ENCODE measurements at places on chromosomes 4 and X. TPM values are rescaled to one million over a fixed set of nuclear protein-coding genes. Genes with fewer than 3 reads are reported as not detected.

GRCh38 chr4:153788413-153789276 lies at the start of gene SFRP2:
Gene SFRP2 (minus strand): TSS chr4:153789083. CDS start chr4:153788835, 248 bp downstream.
- DNase-seq: no peak

- DNase-seq: peak; percentile 33
Observed at GRCh38 chr4:4541040-4541631, 712 bp downstream of the STX18 start.

DNA sequence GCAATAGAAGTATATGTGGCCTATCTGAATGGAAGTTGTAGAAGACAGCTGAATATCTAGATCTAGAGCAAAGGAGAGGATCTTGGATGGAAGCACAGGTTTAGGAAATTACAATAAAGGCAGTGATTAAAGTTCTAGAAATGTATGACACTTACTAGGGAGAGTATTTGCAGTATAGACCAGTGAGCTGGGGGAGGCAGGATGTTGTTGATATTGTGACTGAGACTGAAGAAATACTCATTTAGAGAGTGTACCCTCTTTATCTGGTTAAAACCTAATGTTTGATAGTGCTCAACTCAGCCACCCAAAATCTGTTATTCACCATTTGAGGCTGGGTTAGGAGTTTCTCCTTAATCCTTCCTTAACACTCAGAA lies 439.5 kb downstream of the GRXCR1 start:
- no peak for DNase-seq

DNA sequence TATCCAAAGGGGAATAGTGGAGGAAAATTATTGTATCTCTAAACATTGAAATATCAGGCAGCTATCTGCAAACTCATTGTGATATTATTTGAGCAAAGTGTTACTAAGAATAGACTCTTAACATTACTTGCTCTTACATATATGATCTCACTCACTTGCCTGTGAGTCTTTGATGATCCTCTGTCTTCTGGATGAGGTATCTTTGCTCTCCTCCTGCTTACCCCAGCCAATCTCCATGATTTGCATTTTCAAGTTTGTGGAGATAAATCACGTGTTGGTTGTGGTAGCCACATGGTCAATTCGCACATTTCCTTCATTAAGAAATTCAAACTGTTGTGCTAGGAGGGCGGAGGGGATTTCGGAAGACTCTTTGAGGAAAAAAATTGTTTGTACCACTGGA lies 169.9 kb upstream of the S100G start:
- no peak for DNase-seq

GRIA3 gene
- total RNA-seq: 0.06 TPM

- DNase-seq: peak; percentile 3
Observed at GRCh38 chrX:94751611-94752010, 1077.6 kb downstream of the FAM133A start.

GRCh38 chr4:183399616-183400015 lies 44.8 kb upstream of the CDKN2AIP start:
- DNase-seq: no peak

DNA sequence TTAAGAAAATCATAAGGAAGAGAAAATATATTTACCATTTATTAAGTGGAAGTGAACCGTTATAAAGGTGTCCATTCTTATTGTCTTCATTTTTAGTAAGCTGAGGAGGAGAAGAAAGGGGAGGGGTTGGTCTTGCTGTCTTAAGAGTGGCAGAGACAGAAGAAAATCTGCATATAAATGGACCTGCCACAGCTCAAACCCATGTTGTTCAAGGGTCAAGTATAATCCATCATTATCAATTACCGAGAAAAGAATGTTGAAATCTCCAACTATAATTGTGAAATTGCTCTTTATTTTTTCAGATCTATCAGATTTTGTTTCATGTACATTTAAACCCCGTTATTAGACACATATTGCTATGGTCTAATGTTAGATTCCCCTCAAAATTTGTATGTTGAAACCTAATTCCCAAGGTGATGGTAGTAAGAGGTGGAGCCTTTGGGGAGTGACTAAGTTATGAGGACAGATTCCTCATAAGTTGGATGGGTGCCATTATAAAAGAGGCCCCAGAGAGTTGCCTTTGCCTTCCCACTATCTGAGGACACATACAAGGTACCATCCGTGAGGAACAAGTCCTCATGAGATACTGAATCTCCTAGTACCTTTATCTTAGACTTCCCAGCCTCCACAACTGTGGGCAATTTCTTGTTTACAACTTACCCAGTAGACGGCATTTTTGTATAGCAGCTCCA lies 58.5 kb upstream of the SMAD1 start:
- DNase-seq: no peak

KDM6A gene
- total RNA-seq: 15.5 TPM

- DNase-seq: no peak
Observed at GRCh38 chr4:118898684-118899138, 10.1 kb downstream of the SYNPO2 start.

DNA sequence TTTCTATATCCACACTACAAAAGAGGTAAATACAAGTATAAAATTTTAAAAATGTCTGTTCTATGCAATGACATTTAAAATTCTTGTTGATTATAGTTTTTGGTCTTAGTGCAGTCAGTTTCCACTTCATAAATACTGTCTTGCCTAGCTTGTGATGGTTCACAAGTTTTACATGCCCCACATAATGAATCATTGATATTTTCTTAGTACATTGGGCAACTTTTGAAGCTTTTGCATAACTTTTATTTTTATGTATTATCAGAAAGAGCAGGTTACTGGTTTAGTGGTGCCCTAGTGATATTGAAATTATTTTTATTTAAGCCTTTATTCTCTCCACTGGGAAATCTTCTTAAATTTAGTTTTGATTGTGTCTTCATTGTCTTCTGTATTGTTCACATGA lies 388.0 kb downstream of the CCSER1 start:
- DNase-seq: no peak

TRIM75 gene
- not detected for total RNA-seq

CHST7 gene
- total RNA-seq: 0.80 TPM

DNA sequence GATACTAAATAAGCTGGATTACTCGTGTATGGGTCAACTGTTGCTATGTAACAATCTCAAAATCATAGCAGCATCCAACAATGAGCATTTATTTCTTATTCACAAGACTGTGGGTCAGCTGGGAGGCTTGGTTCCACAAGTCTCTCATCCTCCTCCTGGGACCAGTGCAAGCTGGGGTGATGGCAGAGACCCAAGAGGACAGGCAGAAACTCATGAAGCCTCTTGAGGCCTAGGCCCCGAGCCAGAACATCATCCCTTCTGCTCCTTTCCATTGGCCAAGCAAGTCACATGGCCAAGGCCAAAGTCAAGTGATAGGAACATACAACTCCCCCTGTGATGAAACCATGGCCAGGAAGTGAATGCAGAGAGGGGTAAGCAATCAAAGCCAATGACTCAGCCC lies 422.1 kb downstream of the BCOR start:
- no peak for DNase-seq

ZIC3 gene
- 0.02 TPM for total RNA-seq

- DNase-seq: no peak
Observed at GRCh38 chr4:144300616-144301015, 160.1 kb upstream of the GYPA start.

COL4A6 gene
- total RNA-seq: 0.21 TPM

- DNase-seq: no peak
Observed at GRCh38 chrX:80808881-80809411, 731 bp downstream of the BRWD3 start.

GRCh38 chr4:88366460-88366859 lies 12.2 kb upstream of the HERC6 start:
- DNase-seq: no peak

GRCh38 chr4:165724786-165725185 lies 148.3 kb upstream of the TLL1 start:
- DNase-seq: no peak

MAB21L2 gene
- total RNA-seq: 52.5 TPM

EPGN gene
- total RNA-seq: 1.7 TPM

GRCh38 chr4:81806485-81806884 lies 334.8 kb upstream of the RASGEF1B start:
- DNase-seq: no peak

- DNase-seq: no peak
Observed at GRCh38 chrX:1450361-1451161, 2.1 kb downstream of the ASMTL start.

LRP2BP gene
- 0.39 TPM for total RNA-seq

DNA sequence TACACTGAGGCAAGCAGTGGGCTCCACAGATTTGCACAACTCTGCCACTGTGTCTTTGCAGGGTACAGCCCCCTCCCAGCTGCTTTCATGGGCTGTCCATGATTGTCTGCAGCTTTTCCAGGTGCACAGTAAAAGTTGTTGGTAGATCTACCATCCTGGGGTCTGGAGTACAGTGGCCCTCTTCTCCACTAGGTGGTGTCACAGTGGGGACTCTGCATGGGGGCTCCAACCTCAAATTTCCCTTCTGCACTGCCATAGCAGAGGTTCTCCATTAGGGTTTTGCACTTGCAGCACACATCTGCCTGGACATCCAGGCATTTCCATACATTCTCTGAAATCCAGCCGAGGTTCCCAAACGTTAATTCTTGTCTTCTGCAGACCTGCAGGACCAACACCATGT lies 1002.3 kb downstream of the FAM133A start:
- no peak for DNase-seq

GRCh38 chrX:145410622-145411021 lies 163.3 kb downstream of the SPANXN1 start:
- no peak for DNase-seq

DNA sequence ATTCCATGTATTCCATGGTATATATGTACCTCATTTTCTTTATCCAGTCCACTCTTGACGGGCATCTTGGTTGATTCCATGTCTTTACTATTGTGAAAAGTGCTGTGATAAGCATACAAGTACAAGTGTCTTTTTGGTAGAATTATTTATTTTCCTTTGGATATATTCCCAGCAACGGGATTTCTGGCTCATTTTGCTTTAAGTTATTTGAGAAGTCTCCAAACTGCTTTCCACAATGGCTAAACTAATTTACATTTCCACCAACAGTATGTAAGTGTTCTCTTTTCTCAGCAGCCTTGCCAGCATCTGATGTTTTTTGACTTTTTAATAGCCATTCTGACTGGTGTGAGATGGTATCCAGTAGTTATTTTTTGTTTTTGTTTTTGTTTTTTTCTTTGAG lies 17.6 kb upstream of the FAT4 start:
- DNase-seq: no peak

DNA sequence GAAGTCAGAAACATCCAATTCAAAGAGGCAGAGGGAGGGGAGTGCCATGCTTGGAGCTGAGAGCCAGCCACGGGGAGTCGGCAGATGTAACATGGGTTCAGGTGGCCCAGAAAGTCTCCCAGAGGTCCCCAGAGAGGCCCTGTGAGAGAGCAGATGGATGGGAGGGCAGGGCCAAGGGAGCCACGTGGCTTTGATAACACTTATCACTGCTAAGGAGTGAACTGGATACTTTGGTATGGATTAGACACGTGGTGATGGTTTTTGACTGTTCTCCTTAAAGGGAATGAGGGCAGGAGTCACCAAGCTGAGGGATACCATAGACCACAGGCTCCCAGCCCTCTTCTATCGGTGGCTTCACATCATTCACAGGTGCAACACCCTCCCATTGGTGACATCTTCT lies 13.7 kb downstream of the CCKAR start:
- no peak for DNase-seq

- no peak for DNase-seq
Observed at GRCh38 chr4:95524729-95525128, 24.0 kb downstream of the UNC5C start.

DNA sequence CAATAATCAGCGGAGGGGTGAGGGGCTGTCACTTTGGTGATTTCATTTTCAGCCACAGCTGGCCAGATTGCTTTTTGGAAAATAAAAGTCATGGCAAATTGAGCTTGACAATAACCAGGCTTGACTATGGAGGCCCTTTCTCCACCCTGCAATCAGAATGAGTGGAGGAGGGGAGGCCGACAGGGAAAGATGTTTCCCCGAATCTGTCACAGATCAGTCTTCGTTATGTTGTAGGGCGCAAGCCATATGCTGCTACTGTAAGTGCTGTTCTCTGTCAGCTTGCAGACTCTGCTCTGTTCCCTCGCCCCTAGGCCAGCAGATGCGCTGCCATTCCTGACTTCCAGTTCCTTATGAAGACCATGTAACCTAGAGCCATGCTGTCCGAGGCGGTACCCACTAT lies 114.1 kb downstream of the MGST2 start:
- DNase-seq: no peak

- no peak for DNase-seq
Observed at GRCh38 chr4:55340266-55340665, 5.8 kb upstream of the SRD5A3 start.

GRCh38 chr4:89305712-89306437 lies 1.7 kb downstream of the GPRIN3 start:
- DNase-seq: no peak

GYPA gene
- total RNA-seq: not detected

ANK2 gene
- 12.1 TPM for total RNA-seq

GRCh38 chrX:103754401-103754800 lies 22.2 kb upstream of the PLP1 start:
- no peak for DNase-seq

- DNase-seq: no peak
Observed at GRCh38 chrX:129585167-129585566, 45.1 kb downstream of the OCRL start.

DNA sequence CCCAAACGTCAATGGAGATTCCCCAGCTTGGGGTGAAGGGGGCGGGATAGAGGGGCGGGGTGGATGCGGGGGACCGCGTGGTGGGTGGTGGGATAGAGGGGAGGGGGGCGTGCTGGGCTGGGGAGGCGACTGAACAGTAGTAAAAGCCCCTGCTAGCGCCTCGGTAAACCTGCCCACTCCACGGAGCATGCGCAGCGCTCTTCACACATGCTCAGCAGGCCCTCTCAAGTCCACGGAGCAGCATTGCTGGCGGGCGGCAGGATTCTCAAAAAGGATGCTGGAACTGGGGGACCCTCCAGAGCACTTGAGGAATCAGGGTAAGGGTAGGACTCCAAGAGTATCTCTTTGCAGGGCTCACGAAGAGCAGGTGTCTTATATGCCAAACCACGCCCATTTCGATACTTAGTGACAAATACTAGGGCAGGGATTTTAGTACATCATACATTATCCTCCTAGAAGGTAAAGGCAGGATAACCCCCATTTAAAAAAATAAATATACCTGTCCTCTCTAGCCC lies 378 bp upstream of the RPS6KA6 start:
- DNase-seq: peak; percentile 65
